ENCODE measurements at places on chromosomes 12 and 14.

GRCh38 chr12:68406134-68406576 is 74.0 kb upstream of the MDM1 start:
- peak; percentile 59 for DNase-seq

DNA sequence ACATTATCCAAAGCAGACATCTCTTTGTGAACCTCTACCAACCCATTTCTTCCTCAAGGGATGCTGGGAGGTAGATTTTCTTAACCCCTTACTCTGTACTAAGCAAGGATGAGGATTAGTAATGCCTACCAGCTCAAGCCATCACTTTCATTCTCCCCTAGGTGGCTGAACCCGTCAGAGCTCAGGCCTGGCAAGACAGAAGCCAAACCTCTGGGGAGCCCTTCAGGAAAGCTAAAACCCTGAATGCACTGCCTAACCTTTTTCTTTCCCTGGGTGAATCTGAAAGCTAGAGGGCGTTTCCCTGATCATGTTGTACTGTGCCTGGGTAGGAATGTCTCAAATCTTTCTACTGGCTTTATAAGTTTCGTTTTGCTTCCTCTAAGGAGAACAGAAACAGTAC is 617.3 kb downstream of the RPL10L start:
- DNase-seq, result no peak

DNA sequence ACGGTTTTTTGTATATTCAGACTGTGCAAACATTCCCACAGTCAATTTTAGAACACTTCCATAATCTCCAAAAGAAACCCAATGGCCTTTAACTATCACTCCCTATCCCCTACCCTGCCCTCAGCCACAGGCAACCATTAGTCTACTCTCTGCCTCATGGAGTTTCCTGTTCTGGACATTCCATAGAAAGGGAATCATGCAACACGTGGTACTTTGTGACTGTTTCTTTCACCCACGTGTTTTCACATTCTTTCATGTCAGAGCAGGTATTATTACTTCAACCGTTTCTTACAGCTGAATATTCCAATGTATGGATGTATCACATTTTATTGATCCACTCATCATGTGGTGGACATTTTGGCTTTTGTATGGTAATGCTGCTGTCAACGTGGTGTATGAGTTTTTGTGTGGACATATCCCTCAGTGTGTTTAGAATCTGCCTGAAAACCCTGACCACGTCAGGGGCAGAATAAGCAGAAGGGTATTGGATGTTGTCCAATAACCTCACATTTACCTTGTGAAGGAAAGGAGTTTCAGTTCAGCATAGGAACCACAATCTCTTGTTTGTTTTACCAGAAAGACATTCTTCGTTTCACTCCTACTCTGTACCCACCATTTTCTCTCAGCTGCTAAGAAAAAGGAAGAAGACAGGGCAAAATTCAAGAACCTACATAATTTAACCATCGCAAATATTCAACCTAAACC is 107.5 kb upstream of the DYRK2 start:
- no peak for DNase-seq

DNA sequence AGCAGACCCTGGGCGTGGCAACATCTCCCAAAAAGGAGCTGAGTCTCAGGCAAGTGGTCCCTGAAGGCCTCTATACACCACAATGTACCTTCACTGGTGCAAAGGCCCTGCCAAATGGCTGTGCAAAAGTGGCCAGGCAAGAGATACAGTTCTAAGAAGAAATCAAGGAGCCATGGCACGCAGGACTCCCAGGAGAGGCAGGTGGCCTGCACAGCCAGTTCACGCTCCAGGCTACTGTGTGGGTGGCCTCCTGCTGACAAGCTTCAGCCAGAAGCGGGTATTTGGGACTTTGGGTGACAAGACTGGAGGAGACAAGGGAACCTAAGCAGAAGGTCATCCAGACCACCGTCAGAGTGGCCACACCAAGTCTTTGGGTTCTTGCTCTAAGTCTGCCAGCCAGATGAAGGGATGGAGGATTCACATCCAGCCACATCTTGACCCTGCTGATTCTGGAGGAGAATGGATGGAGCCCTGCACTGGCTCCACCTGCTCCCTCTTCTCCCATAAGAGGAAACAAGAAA is 20.5 kb upstream of the ZFP36L1 start:
- DNase-seq, result no peak

GRCh38 chr14:75648066-75648838 is 12.4 kb downstream of the ERG28 start:
- DNase-seq, result no peak

- no peak for DNase-seq
Measured at GRCh38 chr14:24399447-24399822, 632 bp downstream of the NYNRIN start.

- DNase-seq, result no peak
Measured at GRCh38 chr12:91562476-91562875, 379.9 kb upstream of the DCN start.

- no peak for DNase-seq
Measured at GRCh38 chr12:90280564-90281058, 572.0 kb upstream of the ATP2B1 start.

GRCh38 chr12:122837306-122838265 is 2.3 kb downstream of the HIP1R start:
- no peak for DNase-seq
